ENCODE measurements at places on chromosomes 1 and 21.

DNA sequence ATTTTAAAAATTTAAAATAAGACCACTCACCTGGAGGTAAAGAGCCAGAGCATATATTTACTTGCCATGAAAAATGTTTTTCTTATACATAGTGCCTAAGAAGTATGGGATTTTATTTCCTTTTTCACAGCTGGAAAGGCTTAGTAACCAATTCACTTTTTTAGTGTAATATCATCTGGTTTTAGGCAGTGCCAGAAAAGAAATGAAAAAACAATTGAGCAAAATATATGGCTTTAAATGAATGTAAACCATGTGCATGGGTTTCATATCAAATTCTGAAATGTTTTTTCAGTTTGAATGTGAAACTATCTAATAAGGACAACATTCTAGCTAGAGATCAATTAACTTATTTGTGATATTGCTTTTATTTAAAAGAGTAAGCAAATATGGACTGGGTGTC is 672.4 kb upstream of the ADAMTS5 start:
- DNase-seq: no peak

GRCh38 chr1:154493276-154493675 is 8.7 kb upstream of the TDRD10 start:
- peak; percentile 86 for DNase-seq

DNA sequence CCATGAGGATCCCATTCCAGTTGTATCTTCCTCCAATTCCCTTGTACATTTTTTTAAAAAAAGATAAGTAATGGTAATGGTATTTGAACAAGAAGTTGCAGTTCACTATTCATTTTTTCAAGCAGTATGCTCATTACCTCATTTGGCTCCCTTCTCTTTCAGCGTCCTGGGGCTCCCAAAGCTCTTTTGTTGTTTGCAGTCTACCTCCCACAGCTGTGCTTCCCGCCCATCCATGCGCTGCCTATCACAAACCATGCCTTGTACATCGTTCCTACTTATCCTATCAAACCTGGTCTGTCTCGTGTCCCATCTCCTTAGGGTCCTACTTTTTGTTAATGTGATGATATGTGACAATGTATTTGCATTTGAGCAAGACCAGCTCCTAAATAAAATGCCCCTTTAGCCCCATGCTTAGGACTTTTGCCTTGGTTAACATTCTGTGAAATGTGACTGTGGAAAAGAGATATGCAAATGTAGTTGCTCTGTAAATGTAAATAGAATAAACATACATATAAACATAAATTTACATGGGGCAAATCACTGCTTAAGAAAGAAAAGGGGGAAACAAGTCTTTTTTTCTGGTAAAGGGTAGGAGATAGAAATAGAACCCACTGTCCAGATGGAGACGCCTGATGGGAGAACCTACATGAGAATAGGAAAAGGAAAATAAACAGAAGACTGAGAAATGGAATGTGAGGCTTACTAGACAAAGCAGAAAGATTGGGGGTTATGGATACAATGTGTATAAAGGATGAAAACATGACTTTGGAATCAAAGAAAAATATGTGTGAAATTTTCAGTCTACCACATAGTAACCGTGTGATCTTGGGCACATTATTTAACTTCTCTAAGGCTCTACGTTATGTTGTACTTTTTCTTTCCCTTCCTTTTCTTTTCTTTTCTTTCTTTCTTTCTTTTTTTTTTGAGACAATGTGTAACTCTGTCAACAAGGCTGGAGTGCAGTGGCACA is 59.8 kb upstream of the PLXNA2 start:
- no peak for DNase-seq

GRCh38 chr21:45802425-45802824 is 158.9 kb downstream of the PCBP3 start:
- no peak for DNase-seq

GRCh38 chr1:110150330-110151174 is at the start of gene SLC6A17:
Gene SLC6A17, plus strand, starts transcription at chr1:110150494. Its CDS starts 16,436 bp downstream, at chr1:110166930.
- DNase-seq: no peak

Data from lower leg skin (tissue), 4 donors.